ENCODE measurements at places on chromosomes 1 and 21.

DNA sequence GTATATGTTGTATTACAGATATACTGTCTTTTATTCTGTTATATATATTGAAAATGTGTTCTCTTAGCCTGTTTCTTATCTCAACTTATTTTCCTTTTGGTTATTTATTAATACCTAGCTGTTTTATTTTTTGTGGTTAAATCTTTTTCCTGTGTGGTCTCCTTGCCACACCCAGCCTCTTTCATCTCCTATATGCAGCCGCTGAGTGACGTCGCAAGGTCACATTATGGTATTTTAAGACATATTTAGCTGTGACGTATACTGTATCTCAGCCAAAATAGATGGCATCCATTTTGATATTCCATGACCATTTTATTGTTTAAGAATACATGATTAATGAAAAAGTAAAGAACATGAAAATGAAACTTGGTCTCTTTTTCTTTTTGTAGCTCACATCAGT, 29.1 kb downstream of the CENPF start:
- no peak for DNase-seq

DNA sequence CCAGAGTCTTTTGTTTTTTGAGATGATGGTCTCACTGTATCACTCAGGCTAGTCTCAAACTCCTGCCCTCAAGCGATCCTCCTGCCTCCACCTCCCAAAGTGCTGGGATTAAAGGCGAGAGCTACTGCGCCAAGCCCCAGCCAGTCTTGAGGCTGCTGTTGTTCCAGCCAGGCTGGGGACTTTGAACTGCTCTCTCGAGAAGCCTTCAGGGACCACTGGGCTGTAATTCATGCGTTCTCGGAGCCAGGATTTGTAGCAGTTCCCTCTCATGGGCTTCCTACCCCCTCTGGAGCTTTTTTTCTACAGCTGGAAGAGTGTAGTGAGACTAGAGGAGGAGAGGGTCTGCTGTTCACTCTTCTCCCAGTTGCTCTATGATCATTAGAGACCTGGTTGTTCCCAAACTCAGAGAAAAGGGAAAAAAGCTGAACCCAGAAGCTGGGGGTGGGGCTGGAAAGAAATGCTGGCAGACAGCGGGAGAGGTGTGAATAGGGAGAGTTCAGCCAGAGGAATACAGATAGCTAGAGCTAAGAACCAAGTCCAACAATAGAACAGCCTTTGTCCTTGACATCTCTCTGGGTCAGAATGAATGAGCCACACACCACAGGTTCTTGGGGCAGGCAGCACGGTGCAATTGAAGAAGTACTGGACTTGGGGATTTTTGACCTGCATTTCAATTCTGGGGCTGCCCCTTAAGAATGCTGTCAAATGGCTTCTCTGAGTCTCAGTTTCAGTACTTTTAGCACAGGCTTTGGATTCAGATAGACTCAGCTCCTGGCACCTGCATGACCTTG, 13.2 kb upstream of the SLC41A1 start:
- DNase-seq, result no peak

- no peak for DNase-seq
Observed at GRCh38 chr1:63705078-63705477, 68.7 kb upstream of the ROR1 start.

DNA sequence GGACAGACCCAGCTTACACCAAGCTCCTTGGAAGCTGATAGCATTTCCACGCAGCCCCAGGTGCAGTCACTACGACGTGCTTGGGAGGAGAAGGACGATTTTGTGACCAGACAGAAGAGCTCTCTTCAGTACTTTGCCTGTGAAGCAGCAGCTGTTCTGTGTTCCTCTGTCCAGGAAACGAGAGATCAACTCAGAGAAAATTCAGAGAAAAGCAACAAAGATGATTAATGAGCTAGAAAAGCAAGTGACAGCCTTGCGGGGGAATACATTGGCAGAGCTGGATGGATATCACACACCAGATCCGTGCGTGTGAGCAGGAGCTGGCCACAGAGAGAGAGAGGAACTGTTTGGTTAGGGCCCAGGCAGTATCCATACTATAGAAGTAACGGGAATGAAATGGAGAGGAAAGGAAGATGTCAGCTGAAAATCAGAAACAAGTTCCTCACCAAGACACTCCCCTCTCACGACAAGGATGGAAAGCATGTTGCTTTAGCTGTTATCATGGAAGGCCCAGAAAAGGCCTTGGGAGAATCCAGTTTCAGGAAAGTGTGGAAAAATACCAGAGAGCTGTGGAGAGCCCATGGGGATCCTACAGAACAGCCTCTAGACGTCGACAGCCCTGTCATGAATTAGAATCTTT, 106.2 kb downstream of the TOMM20 start:
- no peak for DNase-seq

DNA sequence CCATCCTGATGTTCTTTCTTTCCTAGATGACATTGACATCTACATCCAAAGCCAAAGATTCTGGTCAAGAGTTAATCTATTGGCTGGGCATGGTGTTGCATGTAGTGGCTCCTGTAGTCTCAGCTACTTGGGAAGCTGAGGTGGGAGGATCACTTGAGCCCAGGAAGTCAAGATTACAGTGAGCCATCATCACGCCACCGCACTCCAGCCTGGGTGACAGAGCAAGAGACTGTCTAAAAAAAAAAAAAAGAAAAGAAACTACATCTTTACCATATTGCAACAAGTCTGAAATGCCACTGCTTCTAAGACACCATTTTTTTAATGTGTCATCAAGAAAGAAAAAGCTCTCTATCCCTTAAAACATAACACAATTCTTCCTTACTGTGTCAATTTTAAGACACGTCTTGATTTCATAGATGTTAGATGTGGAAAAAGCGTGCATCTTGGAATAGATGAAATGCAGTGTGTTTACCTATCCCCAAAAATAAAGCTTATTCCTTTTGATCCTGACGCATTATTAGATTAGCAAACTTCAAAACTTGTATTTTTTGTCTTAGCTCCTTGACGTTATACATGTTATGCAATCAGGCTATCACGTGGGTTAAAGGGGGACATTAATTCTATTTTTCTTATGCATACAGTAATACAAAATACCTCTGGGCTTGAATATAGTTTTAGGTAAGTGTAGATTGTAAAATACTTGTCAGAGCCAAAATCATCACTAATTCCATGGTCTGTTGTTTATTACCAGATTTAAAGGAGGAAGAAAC, 46.3 kb downstream of the ELAPOR1 start:
- DNase-seq, result no peak

DNA sequence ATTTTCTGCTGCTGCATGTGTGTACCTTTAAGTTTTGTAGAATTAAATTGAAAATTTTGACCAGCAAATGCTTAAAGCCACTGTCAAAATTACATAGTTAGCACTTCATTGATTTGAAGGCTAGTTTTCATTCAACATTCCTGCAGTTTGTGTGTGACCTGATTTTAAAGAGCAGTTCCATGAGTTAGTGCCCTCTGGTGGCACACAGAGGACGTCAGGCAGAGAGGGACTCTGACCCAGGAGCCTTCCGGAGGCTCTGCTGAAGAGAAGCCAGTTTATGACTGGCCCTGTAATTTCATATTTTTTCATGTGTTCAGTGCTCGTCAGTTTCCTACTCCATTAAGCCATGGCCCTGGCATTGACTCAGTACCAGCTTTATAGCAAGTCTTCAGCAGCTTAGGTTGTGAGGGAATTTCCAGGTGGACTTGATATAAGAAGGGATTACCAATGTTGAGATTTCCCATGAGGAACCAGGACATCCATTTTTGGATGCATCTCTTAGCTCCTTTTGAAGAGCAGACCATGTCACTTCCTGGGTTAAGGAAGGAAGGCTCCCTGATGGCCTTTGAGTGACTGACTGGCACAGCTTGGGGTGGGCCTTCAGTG, 104.7 kb downstream of the CAMTA1 start:
- DNase-seq, result peak; percentile 51

GRCh38 chr1:156492591-156493080, 7.9 kb downstream of the MEF2D start:
- DNase-seq, result no peak

DNA sequence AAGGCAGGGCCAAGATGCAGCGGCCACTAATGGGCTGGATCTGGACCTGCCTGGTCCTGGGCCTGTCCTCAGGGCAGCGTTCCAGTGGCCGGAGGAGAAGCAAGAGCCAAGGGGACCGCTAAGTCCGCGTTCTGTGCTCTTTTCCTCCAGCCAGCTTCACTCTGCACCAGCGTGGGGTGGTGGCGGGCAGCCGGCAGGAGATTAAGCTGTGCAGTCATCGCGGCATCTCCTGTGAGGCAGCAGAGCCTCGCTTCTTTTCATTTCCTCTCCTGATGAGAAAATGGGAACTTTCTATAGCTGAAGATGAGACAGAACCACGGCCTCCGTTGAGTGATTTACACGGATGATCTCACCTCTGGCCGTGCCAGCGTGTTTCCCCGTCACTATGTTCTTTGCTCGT, 43.4 kb downstream of the AJAP1 start:
- DNase-seq, result no peak

GRCh38 chr1:46575300-46575699, 23.9 kb upstream of the KNCN start:
- DNase-seq, result no peak

DNA sequence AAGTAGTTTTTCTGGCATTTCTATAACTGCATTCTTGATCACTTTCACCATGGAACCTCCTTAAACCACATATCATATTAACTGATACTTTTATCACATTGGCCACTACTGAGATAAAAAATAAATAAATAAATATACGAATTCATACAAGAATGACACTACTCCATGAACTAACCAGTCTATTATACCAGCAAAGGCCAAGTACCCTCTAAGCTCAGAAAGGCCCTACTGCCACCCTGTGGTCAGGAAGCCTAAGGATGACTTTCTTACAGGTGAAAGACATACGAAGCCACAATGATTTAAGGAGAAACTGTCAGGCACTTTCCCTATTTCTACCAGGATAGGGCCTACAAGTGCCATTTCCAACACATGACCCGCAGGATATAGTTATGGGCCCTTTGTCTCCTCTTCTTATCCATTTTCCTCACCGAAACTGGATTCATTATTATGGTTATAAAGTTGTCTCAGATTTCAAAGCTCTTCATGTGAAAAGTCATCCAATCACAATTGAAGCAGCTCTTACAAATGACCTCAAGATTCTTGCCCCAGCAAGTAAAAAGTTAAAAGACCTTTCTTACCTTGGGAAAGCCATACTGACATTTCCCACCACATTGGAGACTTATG, 23.9 kb downstream of the DNAJC8 start:
- DNase-seq, result peak; percentile 45

DNA sequence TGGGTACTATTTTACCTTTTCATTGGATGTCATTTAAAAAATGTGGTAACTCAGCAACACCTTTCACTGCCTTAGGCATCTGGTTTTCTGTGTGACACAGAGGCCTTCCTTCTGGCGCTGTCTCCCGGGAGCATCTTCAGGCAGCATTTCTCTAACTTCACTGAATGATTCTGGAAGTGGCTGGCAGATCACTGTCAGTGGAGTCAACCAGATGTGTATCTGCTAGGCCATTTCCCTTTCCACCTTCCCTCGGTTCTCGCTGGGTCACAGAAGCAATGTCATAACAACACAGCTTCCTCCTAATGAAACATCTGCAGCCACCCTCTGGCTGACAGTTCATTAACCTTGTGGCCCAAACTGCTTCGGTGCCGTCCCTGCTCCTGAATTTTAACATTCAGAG, 137.8 kb downstream of the KIF26B start:
- no peak for DNase-seq

DNA sequence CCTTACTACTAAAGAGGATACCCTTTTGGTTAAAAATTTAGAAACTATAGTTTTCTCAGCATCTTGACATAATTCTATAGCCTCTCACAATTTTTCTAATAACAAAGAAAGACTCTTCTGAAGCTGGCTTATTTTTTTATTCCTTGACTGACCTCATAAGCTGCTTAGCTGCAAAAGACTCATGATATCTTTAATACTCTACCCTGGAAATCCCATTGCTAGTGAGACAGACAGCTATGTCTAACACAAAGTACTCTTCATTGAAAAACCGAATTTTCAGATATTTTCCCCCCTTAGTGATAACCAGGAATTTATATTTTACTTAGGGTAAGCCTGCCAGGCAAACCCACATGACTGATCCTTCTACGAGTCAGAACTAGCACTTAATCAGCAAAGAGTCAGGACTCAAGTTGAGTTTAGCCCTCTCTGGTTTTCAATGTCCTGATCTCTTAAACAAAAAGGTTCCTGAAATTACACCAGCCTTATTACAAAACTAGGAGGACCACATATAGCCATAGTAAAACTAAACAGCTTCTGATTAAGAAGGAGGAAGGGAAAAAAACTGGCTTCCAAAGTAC, 56.9 kb downstream of the ENAH start:
- DNase-seq, result no peak

GRCh38 chr1:25559031-25559430, 15.6 kb downstream of the LDLRAP1 start:
- no peak for DNase-seq

DNA sequence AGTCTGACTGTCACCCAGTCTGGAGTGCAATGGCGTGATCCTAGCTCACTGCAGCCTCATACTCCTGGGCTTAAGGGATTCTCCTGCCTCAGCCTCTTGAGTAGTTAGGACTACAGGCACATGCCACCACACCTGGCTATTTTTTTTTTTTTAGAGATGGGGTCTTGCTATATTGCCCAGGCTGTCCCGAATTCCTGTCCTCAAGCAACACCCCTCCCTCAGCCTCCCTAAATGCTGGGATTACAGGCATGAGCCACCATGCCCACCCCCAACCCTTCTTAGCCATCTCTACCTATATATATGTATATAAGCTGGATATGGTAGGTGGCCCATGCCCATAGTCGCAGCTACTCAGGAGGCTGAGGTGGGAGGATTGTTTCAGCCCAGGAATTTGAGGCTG, 13.4 kb upstream of the SLC25A44 start:
- no peak for DNase-seq

- no peak for DNase-seq
Observed at GRCh38 chr1:119631433-119632102, 16.5 kb downstream of the ZNF697 start.

GRCh38 chr1:39110882-39111281, 84.7 kb downstream of the NDUFS5 start:
- peak; percentile 40 for DNase-seq

DNA sequence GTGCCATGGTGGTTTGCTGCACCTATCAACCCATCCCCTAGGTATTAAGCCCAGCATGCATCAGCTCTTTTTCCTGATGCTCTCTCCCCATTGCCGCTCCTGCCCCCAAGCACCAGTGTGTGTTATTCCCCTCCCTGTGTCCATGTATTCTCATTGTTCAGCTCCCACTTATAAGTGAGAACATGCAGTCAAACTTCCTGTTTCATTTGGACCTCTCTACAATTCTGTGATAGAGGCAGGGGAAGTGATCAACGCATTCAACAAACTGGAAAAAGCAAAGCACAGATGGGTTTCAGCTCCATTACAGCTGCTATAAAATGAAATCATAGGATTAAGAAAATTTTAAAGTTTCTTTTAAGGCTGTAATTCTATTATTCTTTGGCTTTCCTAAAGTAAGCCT, 23.3 kb upstream of the CD55 start:
- no peak for DNase-seq

- no peak for DNase-seq
Observed at GRCh38 chr1:7450838-7451237, 320.3 kb upstream of the VAMP3 start.

DNA sequence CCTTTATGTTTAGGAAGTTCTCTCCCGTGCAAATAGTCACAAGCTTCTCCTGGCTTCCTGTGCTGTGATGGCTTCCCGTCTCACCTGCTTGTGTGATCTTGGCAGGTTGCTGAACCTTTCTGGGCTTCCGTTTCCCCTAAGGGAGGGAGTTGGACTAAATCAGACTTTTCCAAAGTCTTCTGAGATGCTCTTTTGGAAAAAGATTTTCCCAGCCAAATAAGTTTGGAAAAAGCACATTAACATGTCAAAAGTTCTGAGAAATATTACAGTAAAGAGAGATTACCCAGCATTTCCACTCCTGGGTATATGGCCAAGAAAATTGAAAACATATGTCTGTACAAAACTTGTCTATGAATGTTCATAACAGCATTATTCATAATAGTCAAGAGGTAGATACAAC, 36.0 kb upstream of the TENT5C start:
- DNase-seq, result no peak
